ENCODE measurements at places on chromosomes 11 and 22. TPM values are rescaled to one million over a fixed set of nuclear protein-coding genes. Genes with fewer than 3 reads are reported as not detected.

DNA sequence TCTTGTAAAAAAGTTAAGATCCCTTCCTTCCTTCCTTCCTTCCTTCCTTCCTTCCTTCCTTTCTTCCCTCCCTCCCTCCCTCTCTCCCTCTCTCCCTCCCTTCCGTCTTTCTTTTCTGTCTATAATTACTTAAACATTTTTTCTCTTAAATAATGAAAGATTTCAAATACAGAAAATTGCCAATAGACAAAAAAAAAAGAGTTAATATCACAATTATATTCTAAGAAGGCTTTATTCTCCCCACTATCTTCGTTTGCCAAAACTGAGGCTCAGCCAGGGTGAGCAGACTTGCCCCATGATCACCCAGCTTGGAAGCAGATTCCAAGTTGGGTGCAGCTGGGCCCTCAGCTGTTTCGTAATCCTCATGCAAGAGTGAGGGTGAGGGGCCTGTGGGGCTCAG is 327 bp upstream of the CACNA1I start:
- no peak for DNase-seq

DNA sequence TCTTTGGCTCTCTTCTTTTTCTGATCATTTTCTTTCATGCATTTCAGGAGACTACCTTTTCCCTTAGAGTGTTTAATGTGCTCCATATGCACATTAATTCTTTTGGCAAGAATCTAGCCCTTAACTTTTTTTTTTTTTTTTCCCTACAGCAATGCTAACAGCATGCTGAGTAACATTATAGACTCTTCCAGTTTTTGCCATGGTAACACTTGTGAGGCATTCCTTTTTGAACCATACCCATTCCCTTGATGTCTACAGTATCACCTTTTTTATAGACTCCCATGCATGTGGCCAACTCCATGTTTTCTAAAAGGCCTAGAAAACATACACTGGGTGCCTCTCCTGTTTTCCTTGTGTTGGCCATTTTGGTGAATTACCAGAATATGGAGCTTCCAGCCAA is 2.9 kb upstream of the MRPL17 start:
- DNase-seq, result no peak

DNA sequence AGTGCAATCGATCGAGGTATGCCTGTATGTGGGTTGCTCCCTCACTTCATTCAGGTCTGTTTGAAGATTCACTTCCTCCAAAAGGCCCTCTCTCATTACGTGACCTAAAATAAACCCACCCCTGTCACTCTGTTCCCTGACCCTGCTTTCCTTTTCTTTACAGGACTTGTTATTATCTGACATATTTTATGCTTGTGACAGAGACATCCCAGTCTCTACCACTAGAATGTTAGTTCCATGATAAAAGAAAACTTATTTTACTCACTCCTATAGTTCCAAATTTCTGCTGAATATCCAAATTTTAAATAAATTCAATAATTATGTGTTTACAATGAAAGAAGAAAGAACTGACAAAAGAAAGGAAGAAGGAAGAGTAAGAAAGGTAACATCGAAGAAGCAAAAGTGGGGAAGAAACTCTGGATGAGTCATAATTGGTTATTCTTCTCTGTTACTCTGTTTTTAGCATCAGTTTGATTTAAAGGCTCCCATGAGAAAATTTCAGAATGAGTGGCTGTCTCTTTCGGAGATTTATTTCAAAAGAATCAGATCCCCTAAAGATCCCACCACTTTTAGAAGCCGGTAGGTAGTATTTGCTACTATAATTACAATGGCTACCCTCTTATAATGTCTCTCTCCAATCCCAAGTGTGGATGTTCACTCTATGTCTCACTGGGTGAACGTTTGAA is 33.5 kb downstream of the ENTHD1 start:
- DNase-seq, result no peak

DNA sequence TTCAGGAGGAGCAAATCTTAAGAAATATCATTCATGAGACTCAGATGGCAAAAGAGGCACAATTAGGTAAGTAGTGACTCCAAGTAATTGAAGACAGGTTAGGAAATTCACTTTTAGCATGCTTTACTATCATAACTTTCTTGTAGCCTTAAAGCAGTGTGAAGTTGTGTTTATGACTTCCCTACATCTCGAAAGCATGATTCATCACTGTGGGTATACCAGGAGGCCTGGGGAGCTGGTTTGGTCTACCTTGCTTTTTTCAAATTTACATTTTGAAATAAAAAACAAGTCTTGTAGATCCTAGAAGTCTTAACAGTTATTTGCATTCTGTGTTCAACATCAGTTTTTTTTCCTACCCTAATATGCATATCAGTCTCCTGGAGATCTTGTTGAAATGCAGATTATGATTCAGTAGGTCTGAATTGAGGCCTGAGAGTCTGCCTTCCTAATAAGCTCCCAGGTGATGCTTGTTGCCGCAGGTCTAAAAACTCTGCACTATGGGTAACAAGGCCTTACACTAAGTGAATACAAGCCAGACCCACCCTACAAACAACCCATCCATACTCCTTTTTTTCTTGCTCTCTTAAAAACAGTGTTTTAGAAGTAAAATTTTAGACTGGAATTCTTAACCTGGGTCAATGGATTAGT is 41.4 kb downstream of the TTC17 start:
- no peak for DNase-seq

- DNase-seq, result no peak
Measured at GRCh38 chr22:47452184-47452583, 689.7 kb downstream of the TBC1D22A start.

- DNase-seq, result no peak
Measured at GRCh38 chr22:41876675-41877074, 38.2 kb downstream of the SHISA8 start.

Gene CLDN5
- total RNA-seq, result 86.9 TPM

Gene CCDC81
- total RNA-seq, result 2.6 TPM

GRCh38 chr11:77167111-77167626 is 39.1 kb downstream of the MYO7A start:
- DNase-seq, result no peak

Gene CRYBB2
- total RNA-seq, result not detected

Gene OR52A1
- not detected for total RNA-seq

Gene PTPRJ
- total RNA-seq, result 42.2 TPM

- DNase-seq, result no peak
Measured at GRCh38 chr11:71301046-71301857, 48.9 kb upstream of the SHANK2 start.

GRCh38 chr22:48489551-48490499 is 1337.8 kb downstream of the BRD1 start:
- DNase-seq, result no peak

- no peak for DNase-seq
Measured at GRCh38 chr11:71130106-71130505, 122.3 kb downstream of the SHANK2 start.

- no peak for DNase-seq
Measured at GRCh38 chr22:46755525-46755924, 6.9 kb upstream of the TBC1D22A start.

- no peak for DNase-seq
Measured at GRCh38 chr11:70265341-70265740, 5.1 kb upstream of the PPFIA1 start.

Gene DMC1
- 1.6 TPM for total RNA-seq

Gene CSTF3
- 25.2 TPM for total RNA-seq

DNA sequence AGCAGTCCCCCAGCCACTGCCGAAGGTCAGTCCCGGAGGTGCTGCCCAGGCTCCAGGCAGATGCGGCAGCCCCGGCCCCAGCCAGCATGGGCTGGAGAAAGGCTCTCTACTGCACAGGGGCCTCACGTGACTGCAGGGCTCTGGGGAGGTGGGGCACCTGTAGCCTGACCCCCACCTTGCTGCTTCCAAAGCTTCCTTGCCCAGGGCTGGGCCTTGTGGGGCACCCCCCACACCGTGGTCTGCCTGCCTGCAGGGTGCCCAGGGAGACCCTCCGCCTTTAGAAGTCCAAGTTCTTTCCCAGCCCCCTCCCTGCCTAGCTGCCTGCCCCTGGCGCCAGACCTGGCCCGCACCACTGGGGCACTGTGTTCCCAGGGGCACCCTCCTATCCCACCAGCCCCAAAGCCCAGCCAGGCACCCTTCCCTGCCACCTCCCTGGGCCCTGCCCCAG is 28.4 kb upstream of the TXNRD2 start:
- no peak for DNase-seq

DNA sequence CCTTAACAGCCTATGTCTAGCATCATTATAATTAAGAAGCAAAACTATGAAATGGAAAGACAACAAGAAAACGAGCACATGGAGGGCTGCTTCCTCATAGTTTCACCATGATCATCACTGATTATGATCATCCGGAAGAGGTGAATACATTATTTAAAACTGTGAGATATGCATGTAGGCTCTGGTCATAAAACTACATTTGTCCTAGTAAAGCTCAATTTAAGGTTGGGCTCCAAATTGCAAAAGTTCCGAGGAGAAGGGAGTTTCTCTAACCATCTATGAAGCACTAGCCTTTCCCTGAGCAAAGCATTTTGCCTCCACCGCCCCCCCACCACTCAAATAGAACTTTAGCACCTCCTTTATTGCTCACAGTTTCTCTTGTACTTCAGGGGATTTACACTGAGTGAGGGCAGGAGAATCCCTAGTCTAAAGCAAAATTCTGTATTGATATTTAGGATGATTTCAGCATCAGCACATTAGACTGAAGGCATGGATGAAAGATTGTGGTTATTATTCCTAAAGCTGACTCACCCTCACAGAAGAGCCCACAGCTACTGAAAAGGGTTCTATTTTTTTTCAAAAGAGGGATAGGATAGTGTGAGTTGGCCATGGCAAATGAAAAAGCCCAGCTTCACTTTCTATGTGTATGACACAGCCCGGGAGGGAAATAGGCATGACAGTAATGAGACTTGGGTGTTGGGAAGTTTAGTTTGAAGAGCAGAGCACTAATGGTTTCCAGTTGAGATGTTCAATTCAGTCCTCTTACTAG is 203.4 kb downstream of the CADM1 start:
- DNase-seq, result no peak

- no peak for DNase-seq
Measured at GRCh38 chr11:65810046-65810868, 23.4 kb downstream of the OVOL1 start.

DNA sequence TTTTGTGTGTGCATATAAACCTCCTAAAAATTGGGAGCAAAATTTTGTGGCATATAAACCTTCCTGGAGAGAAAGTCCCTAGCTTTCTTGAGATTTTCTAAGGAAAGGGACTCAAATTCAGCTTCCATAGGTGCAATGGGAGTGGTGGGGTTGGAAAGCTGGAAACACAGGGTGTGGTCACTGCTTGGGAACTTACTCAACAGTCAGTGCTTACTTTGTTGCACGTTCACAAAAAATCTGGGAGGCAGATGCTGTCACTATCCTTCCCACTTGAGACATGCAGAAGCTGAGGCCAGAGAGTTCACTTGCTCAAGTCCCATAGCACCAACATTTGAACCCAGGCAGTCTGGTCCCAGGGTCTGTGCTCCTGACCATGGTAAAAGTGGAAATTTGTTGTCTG is 3.9 kb upstream of the CATSPERZ start:
- DNase-seq, result no peak

DNA sequence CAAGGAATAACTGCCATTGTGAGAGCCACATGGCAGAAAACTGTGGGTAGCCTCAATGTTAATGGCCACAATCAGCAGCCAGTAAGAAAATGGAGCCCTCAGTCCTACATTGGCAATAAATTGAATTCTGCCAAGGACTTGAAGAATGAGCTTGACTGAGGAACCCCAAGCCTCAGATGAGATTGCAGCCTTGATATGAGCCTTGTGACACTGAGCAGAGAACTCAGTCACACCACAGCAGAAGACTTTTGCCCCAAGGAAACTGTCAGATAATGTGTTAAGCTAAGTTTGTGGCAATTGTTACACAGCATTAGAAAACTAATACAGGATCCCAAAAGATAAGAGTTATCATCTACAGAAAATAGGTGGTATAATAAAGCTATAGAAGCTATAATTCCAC is 2.4 kb upstream of the TTC17 start:
- no peak for DNase-seq

Gene ACP2
- 59.9 TPM for total RNA-seq

DNA sequence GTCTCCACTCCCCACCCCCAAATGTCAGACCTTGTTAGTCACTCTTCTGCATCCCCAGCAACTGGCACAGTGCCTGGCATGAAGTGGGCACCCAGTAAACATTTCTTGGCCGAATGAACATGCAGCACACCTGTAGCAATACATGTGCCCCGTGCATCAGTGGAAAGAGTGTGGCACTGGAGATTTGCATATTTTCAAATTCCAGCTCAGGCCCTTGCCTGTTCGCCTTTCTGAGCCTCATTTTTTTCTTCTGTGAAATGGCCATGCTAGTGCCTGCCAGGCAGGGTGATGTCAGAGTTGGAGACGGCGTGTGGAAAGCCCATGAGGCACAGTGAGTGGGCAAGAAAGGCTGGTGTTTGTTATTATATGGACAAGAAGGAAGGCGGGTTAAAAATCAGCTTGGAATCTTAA is 38.7 kb downstream of the CD82 start:
- DNase-seq, result no peak

DNA sequence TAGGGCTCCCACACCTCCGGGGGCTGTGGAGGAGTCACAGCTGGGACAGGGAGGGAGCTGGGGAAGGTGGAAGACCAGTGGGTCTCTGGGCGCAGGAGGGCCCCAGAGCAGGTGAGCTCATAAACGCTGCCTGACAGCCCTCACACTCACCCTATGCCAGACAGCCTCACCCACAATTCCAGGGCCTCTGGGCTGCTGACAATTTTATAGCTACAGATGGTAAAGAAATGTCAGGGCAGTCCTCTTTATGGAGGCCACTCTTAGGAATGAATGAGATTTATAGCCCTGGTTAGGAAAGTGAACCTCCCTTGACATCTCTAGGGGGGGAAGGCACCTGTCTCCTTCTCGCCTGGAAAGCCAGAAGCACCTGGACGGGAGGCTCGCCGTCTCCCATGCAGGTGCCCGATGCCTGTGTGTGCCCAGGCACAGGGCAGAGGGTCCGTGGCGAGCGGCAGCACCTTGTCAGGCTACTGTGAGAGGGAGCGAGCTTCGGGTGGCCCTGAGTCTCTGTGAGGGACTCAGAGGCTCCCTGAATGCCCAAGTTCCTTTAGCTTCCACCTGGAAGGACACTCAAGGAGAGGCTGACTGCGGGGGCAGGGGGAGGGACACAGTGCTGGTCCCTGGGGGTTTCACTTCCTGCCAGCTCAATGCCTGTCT is 39.9 kb downstream of the IGSF9B start:
- DNase-seq, result no peak
